Ascending aorta (tissue), 2 donors: ENCODE measurements at places on chromosomes 11 and 22.

- no peak for DNase-seq
- no peak overlapping the region for H3K27ac ChIP-seq
- H3K36me3 ChIP-seq = no peaks in the 10 kb centered on the region
- H3K4me1 ChIP-seq = no peaks in the 10 kb centered on the region
- no peaks in the 10 kb centered on the region for H3K27me3 ChIP-seq
Observed at GRCh38 chr11:2213890-2214526, 42.4 kb upstream of the TH start.

DNA sequence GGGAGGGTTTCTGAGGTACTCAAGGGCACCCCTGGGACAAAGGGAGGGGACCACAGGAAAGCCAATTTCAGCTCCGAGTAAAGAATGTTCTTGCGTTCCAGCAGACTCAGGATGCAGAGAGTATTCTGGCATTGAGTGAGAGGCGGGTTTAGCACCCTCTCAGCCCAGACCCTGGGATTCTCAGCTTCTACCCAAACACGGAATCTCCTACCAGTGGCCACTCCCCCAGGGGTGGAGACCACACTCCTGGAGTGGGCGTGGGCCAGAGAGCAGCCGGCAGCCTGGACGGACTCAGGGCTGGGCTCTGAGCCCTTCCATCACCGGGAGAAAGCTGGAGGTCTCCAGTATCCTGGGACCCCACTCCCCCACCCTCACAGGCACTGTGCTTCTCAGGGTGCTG, 26.1 kb upstream of the TTLL12 start:
- H3K27me3 ChIP-seq = no peaks in the 10 kb centered on the region
- H3K4me3 ChIP-seq = no peak overlapping the region
- DNase-seq = no peak
- H3K36me3 ChIP-seq = no peaks in the 10 kb centered on the region

GRCh38 chr11:116500026-116500946, 272.5 kb downstream of the BUD13 start:
- H3K27me3 ChIP-seq = peaks cover 3% of the 10 kb centered on the region
- no peak overlapping the region for H3K4me3 ChIP-seq
- no peak for DNase-seq
- H3K36me3 ChIP-seq = no peaks in the 10 kb centered on the region

- H3K36me3 ChIP-seq = peaks cover 39% of the 10 kb centered on the region
- H3K27ac ChIP-seq = no peak overlapping the region
- no peaks in the 10 kb centered on the region for H3K27me3 ChIP-seq
- no peak for DNase-seq
- no peak overlapping the region for H3K4me3 ChIP-seq
- no peaks in the 10 kb centered on the region for H3K4me1 ChIP-seq
Observed at GRCh38 chr11:4134806-4135205, 40.2 kb downstream of the RRM1 start.

DNA sequence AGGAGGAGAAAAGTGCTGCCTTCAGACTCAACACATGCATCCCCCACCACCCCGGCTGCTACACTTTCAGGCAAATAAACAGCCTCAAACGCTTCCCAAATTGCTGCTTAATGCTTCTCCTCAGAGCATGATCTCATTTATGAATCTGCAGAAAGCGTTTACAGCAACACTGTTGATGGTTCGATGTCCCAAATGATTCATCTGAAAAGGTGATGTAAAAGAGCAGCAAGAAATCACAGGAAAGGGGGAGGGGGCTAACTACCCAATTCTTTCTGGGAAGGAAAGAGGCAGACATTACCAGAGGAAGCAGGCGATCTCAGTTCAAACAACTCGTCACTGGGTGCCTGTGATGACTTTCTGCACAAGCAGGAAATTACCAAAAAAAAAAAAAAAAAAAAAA, 119.6 kb downstream of the TENM4 start:
- no peak overlapping the region for H3K27ac ChIP-seq
- H3K27me3 ChIP-seq = no peaks in the 10 kb centered on the region
- no peaks in the 10 kb centered on the region for H3K4me1 ChIP-seq

- H3K27me3 ChIP-seq = no peaks in the 10 kb centered on the region
- no peak for DNase-seq
- H3K4me3 ChIP-seq = no peak overlapping the region
- peaks cover 13% of the 10 kb centered on the region for H3K36me3 ChIP-seq
- H3K4me1 ChIP-seq = no peaks in the 10 kb centered on the region
- no peak overlapping the region for H3K27ac ChIP-seq
Observed at GRCh38 chr11:121304759-121305158, 12.2 kb downstream of the SC5D start.

DNA sequence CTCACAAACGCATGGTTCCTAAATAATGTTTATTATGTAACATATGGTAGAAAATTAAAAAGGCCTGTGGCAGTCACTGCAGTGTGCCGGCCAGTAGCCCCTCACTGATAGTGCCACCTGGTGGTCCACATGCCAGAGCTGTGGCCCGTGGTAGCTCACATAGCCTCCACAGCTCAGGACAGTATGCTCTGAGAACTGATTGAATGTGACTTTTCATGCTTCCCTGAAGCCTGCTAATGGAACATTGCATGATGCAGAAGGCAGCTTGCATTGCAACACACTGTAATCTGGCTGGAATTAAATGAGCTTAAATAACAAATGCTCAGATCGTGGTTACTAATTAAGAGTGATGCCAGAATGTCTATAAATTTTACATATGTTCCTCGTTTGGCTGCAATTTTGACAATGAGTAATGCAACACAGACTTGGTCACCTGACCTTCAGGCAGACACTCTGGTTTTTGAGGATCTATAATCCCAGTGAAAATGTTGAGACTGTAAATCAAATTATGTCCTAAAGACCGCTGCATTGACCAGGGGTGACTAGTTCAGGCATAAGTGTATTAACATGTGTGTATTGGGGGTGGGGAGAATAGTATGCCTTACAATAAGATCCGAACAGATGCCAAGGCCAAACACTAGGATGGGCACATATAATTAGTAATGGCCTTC, 566.4 kb downstream of the METTL15 start:
- H3K36me3 ChIP-seq = no peaks in the 10 kb centered on the region
- H3K27ac ChIP-seq = no peak overlapping the region
- no peak overlapping the region for H3K4me3 ChIP-seq
- no peaks in the 10 kb centered on the region for H3K4me1 ChIP-seq
- no peak for DNase-seq

- H3K4me1 ChIP-seq = no peaks in the 10 kb centered on the region
- no peaks in the 10 kb centered on the region for H3K27me3 ChIP-seq
- H3K36me3 ChIP-seq = no peaks in the 10 kb centered on the region
- H3K27ac ChIP-seq = no peak overlapping the region
- no peak overlapping the region for H3K4me3 ChIP-seq
- no peak for DNase-seq
Observed at GRCh38 chr11:69368119-69368880, 74.3 kb downstream of the MYEOV start.

GRCh38 chr22:39144101-39144767, 8.2 kb downstream of the CBX7 start:
- peaks cover 27% of the 10 kb centered on the region for H3K36me3 ChIP-seq
- H3K27me3 ChIP-seq = no peaks in the 10 kb centered on the region
- H3K27ac ChIP-seq = peak overlapping the region; percentile 46
- DNase-seq = no peak
- H3K4me3 ChIP-seq = peak overlapping the region; percentile 97
- peaks cover 8% of the 10 kb centered on the region for H3K4me1 ChIP-seq

DNA sequence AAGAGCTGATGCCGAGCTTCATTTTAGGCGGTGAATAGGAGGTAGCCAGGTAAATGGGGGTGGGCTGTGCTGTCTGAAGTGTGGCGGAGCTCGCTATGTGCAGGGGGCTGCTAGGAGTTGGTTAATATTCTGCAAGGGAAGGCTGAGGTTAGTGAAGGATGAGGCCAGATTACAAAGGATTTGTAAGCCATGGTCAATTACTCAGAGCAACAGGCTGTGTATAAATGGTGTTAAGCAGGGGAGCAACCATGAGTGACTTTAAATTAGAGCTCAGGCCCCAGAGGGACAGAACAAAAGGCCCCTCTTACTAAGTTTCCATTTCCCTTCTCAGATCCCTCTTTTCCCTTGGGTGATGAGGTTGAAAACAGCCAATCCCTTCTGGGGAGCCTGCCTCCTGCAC, 7.3 kb upstream of the MCAM start:
- H3K4me3 ChIP-seq = no peak overlapping the region
- H3K36me3 ChIP-seq = no peaks in the 10 kb centered on the region
- peak; percentile 16 for DNase-seq

GRCh38 chr22:48208894-48209293, 1446.4 kb downstream of the TBC1D22A start:
- no peak overlapping the region for H3K27ac ChIP-seq
- DNase-seq = no peak
- no peaks in the 10 kb centered on the region for H3K27me3 ChIP-seq

- no peak overlapping the region for H3K4me3 ChIP-seq
- H3K4me1 ChIP-seq = peaks cover 5% of the 10 kb centered on the region
- no peak overlapping the region for H3K27ac ChIP-seq
- peaks cover 77% of the 10 kb centered on the region for H3K36me3 ChIP-seq
- H3K27me3 ChIP-seq = no peaks in the 10 kb centered on the region
- no peak for DNase-seq
Observed at GRCh38 chr22:23269441-23270211, 89.3 kb downstream of the BCR start.

DNA sequence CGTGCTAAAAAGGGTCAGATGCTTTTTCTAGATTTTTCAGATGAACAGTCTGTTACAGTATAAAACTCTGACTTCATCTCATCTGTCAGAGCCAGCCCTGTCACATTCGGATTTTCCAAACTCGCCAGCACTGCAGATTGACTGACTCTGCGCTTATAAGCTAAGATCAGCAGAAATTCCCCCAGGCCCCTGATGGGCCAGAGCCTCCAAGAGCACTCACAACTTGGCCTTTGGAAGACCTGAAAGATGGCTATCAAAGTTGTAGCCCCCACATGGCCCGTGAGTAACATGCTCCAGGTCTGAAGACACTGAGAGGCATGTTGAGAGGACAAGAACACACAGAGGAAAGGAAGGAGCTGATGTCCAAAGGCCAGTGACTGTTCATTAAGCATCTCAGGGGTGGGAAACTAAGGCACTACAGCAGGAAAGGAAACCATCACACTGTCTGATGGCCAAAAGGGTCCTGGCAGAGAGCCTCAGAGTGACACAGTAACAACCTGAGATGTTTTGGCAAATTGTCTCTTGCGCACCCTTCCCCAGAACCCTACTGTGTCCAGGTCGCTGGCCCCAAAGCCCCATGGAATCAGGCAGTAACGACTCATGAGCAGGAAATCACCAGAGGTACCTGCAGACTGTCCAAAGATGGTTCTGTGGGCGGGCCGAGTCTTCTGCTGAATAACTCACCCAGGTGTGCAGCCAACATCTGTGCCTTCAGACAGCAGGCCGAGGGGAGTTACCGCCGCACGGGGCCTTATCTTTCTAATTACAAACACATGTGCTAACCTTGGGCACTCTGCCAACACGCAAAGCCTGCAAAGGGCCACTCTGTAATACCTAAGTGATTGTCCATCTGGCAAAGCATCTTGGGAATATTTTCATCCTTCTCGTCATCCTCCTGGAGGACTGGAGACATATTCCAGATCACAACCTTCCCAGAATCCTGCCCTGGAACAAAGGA, 23.6 kb downstream of the HIRA start:
- DNase-seq = no peak
- H3K36me3 ChIP-seq = peaks cover 56% of the 10 kb centered on the region
- H3K27ac ChIP-seq = no peak overlapping the region
- H3K4me3 ChIP-seq = no peak overlapping the region
- no peaks in the 10 kb centered on the region for H3K27me3 ChIP-seq
- H3K4me1 ChIP-seq = no peaks in the 10 kb centered on the region

- no peaks in the 10 kb centered on the region for H3K27me3 ChIP-seq
- no peak within 1 kb of the TSS for H3K4me3 ChIP-seq
- no peaks in the 10 kb centered on the region for H3K36me3 ChIP-seq
- no peaks in the 10 kb centered on the region for H3K4me1 ChIP-seq
Observed at GRCh38 chr11:118956094-118956846, at the start of gene UPK2. Gene UPK2, plus strand, starts transcription at chr11:118956298. Its CDS starts 53 bp downstream, at chr11:118956351.

DNA sequence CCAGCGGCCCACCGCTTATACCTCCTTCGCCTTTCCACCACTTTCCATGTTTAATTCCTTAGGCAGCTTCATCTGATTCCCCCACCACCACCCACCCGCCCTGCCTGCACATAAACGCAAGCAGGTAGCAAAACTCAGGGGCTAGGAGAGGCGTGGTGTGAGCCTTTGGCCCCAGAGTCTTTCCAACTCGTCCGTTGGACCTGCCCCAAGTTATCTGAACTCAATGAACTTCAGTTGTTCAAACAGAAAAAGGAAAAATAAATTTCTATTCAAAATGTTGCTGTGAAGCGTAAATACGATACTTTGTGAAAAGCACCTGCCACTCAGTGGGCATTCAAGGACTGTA, 814 bp upstream of the CDON start:
- H3K4me3 ChIP-seq = peak overlapping the region; percentile 78
- peaks cover 8% of the 10 kb centered on the region for H3K4me1 ChIP-seq
- no peaks in the 10 kb centered on the region for H3K36me3 ChIP-seq
- no peak for DNase-seq

DNA sequence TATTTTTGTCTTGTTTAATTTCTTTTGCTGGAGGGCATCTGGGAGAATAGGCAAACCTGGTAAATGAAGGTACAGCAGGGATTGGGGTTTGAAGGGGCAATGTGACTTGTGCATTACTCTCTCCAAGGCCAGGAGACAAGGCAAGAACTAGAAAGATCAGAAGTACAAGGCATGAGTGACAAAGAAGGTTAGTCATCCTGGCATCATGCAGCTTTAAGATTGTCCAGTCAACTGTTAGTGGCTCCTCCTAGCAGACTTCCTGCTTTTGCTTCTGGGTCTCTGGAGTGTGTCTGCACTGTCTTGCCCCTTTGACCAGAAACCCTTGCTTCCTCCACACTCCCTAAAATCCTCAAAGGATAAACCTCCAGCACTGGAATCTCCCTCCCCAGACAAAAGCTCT, 27.2 kb upstream of the GLYATL1 start:
- no peaks in the 10 kb centered on the region for H3K27me3 ChIP-seq
- no peak for DNase-seq
- no peaks in the 10 kb centered on the region for H3K4me1 ChIP-seq
- no peak overlapping the region for H3K27ac ChIP-seq

DNA sequence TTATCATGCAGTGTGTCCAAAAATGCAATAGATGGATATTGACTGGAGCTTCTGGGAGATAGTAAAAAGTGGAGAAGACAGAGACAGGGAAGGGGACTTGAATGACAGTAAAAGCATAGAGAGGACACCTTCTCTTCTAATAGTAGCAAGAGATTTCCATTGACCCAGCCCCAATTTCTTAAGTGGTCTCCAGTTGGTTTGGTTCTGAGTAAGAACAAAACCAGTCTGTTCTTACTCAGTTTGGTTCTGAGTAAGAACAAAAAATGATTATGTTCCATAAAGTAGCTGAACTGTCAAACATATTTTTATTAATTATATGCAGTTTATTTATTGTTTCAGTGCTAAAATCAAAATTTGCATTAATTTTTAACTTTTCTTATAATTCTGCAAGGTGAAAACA, 316.8 kb upstream of the MPPED2 start:
- no peaks in the 10 kb centered on the region for H3K4me1 ChIP-seq
- H3K4me3 ChIP-seq = no peak overlapping the region
- no peaks in the 10 kb centered on the region for H3K36me3 ChIP-seq

GRCh38 chr11:114165326-114166230, 106.1 kb downstream of the ZBTB16 start:
- peak overlapping the region; percentile 99 for H3K27ac ChIP-seq
- H3K27me3 ChIP-seq = no peaks in the 10 kb centered on the region
- DNase-seq = no peak
- H3K4me3 ChIP-seq = no peak overlapping the region

GRCh38 chr11:86873573-86874083, 73.3 kb downstream of the PRSS23 start:
- DNase-seq = no peak
- H3K4me1 ChIP-seq = no peaks in the 10 kb centered on the region
- H3K27me3 ChIP-seq = no peaks in the 10 kb centered on the region
- H3K36me3 ChIP-seq = no peaks in the 10 kb centered on the region
- H3K4me3 ChIP-seq = no peak overlapping the region
